ENCODE measurements at places on chromosomes 16 and 17.
A peak's percentile ranks its signal among the peaks of the same experiment; 100 is the strongest.

GRCh38 chr17:81067391-81067811, 32.5 kb downstream of the BAIAP2 start:
- peak; percentile 79 for DNase-seq

GRCh38 chr16:46859719-46860152, 24.4 kb upstream of the GPT2 start:
- DNase-seq = no peak

DNA sequence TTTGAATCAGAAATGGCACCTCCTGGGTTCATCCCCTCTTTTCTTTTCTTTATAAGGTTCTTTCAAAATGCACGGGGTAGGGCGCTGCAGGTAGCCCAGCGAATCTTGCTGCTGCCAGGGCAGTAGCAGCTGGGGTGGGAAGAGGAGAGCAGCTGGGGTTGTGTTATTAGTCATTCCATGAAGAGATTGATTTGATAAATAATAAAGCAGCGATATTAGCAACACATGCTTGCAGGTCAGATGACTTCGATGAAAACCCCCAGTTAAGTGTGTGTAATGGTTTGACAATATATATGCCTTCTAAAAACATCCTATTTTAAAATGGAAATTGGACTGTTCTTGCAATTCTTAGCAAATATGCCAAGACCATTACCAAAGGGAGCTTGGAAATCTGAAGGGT, 200.7 kb downstream of the CCDC182 start:
- no peak for DNase-seq

GRCh38 chr17:49512296-49513043, 17.4 kb downstream of the NGFR start:
- no peak for DNase-seq

- peak; percentile 32 for DNase-seq
Observed at GRCh38 chr16:24609740-24610415, 70.5 kb downstream of the RBBP6 start.

DNA sequence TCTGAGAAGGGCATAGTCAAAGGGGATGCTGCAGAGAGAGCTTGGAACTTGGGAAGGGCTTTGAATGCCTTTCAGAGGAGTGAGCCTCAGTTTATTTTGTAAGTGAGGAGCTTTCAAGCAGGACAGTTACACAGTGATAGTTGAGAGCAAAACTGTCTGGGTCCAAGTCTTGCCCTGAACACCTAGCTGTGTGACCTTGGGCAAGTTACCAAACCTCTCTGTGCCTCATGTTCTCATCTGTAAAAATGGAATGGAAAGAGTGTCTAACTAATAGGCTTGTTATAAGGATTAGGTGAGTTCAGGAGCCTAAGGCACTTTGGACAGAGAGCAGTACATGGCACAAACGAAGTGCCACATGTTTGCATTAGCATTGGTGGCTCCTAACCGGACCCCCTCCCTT, 27.0 kb upstream of the TAC4 start:
- no peak for DNase-seq

GRCh38 chr17:6555331-6556120, 829 bp downstream of the PITPNM3 start:
- no peak for DNase-seq

DNA sequence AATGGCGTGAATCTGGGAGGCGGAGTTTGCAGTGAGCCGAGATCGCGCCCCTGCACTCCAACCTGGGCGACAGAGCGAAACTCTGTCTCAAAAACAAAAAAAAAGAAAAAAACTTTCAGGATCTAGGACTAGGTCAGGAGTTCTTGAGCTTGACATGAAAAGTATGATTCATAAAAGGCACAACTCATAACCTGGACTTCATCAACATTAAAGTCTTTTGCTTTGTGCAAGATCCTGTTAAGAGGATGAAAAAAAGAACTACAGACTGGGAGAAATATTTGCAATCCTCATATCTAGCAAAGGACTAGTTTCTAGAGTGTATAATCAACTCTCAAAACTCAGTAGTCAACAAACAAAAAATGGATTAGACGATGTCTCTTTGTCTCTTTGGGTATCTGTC, 40.0 kb downstream of the TBC1D16 start:
- DNase-seq = no peak

DNA sequence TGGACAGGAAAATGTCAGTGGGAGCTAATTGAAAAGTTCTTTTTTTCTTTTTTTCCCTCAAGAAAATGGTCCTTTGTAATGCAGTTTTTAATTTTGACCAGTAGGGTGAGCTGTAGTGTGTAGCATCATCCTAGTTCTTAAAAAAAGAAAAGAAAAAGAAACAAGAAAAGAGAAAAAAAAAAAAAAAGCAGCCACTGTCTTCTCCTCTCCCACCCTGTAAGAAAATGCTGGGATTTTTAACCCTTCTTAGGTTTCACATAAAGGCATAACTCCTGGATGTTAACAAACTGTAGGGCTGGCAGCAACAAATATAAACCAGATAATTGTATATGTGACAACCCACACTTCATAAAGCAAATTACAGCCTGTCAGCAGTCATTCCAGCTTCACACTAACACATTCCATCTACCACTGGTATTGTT, 78.1 kb downstream of the SKAP1 start:
- no peak for DNase-seq

GRCh38 chr17:34570506-34570905, 8.9 kb upstream of the TMEM132E start:
- no peak for DNase-seq

- DNase-seq = no peak
Observed at GRCh38 chr17:78567991-78568390, 9.2 kb downstream of the DNAH17 start.

- DNase-seq = no peak
Observed at GRCh38 chr17:81115749-81116464, 49.4 kb upstream of the PVALEF start.

DNA sequence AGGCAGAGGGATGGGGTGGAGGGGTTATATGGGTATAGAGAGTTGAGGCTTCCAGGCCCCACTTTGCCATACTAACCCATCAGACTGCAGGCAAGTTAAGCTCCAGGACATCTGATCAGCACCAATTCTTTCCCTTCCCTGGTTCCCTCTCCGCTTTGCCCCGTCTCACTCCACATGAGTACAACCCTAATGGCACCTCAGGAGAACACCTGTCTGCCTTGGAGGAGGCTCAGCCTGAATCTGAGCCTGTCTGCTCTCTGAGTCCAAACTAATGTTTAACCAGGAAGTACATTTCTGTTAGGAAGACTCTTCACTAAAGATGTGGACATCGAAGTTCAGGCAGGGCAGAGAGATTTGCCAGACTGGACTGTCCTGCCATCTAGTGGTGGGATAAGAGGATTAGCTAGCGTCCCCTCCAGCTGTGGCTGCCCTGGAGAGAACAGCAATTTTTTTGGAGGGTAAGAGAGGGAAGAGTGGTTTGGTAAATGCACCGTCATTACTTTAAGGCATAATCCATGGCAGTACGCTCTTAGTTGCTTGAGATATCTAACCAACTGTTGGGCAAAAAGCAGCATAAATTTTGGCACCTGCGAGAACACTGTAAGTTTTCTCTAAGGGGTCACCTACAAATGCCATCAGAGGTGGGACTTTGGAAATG, 29.2 kb upstream of the LRRC75A start:
- DNase-seq = peak; percentile 80

GRCh38 chr17:61491981-61492380, 39.8 kb downstream of the TBX4 start:
- DNase-seq = no peak

DNA sequence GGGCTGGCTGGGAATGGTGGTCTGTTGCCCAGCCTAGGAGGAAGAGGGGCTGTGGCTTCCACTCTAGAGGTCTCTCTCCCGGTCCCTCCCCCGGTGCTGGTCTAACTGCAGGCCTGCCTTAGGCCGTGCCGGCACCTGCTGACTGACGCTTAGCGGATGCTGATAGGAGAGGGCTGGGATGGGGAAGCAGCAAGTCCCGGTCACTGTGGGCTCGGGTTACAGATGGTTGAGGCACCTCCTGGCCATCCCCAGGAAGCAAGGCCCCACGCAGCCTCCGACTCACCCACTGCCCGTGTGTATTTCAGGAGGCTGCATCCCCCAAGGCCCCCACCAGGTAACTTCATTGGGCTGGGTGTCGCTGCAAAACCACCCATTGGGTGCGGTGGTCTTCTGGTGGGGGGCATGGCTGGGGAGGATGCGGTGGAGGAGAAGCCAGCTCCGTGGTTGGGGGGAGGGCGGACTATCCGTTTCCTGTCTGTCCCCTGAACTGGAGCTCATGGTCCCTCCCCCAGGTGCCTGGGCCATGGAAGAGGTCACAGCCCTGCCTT, 278.9 kb downstream of the SEC14L1 start:
- DNase-seq = no peak

- no peak for DNase-seq
Observed at GRCh38 chr17:66649818-66650543, 184.9 kb upstream of the CACNG5 start.

- DNase-seq = peak; percentile 5
Observed at GRCh38 chr16:1496464-1496863, 3.3 kb downstream of the TELO2 start.

DNA sequence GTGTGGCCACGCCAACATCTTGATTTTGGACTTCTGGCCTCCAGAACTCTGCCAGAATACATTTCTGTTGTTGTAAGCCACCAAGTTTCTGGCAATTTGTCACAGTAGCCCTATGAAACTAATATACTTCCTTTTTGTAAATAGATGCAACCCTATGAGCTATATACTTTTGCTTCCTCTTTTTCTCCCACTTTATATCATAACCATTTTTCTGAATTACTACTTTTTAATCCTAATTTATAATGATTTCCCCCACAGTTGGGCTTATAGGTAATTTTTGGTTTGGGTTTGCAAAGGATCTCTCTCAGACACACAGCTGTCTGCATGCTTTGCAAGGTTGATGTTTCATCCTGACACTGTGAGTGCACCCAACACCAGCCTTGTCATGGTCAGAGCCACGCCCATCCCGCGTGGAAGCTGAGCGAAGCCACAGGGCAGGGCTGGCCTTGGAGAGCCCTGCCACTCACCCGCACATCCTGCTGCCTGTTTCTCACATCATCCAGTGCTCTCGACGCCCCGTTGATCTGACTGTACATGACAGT, 5.8 kb downstream of the TRIM25 start:
- DNase-seq = no peak

- no peak for DNase-seq
Observed at GRCh38 chr17:42780851-42781638, 635 bp downstream of the WNK4 start.

- no peak for DNase-seq
Observed at GRCh38 chr16:17106243-17106791, 364.4 kb downstream of the XYLT1 start.

GRCh38 chr17:62652251-62653001, 25.0 kb downstream of the MRC2 start:
- DNase-seq = peak; percentile 80

- no peak for DNase-seq
Observed at GRCh38 chr17:43548689-43549379, 2.7 kb upstream of the ETV4 start.

DNA sequence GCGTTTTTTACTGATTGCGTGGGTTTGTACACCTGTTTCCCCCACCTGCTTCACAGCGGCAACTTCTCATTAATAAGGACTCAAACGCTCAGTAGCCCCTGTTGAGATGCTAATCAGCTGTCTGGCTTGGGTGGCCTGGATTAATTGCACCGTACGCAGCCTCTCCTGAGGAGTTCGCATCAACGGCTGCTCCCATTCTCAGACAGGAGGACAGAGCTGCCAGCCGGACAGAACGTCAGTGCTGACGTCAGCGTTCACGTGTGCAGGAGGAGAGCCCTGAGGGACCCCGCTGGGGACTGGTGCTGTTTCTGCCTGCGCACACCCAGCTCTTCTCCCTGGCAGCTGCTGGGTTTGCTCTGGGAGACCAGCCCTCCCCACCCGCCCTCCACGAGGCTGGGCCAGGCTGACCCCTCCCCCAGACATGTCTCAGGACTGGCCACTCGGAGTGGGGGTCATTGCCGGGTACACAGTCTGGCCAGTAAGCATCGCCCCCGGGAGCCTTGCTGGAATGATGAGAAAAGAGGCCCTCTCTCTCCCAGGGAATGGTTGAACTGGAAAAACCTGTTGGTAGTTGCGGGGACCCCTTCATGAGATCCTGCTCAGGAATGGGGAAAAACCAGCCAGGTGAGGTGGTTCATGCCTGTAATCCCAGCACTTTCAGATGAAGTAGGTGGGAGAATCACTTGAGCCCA, 5.7 kb upstream of the BANP start:
- peak; percentile 69 for DNase-seq

- no peak for DNase-seq
Observed at GRCh38 chr16:62760398-62760797, 724.2 kb upstream of the CDH8 start.

- DNase-seq = no peak
Observed at GRCh38 chr17:76924345-76925342, 56.4 kb downstream of the MGAT5B start.

DNA sequence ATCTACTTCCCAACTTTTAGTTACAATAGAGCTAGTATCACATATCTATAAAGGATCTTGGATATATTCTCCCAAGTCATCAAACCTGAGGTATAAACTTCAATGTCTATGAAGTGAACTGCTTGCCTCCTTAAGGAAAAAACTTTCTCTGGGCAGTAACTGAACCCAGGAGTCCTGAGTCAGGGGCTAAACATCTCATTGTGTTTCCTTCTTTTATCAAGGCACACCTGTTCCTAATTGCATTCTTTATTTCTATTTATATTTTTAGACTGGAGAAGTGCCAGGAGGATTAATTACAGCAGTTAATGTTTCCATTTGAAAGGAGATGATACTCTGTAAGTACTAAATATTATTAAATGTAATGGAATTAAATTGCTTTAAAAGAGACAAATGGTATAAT, 98.6 kb downstream of the CDH8 start:
- no peak for DNase-seq

DNA sequence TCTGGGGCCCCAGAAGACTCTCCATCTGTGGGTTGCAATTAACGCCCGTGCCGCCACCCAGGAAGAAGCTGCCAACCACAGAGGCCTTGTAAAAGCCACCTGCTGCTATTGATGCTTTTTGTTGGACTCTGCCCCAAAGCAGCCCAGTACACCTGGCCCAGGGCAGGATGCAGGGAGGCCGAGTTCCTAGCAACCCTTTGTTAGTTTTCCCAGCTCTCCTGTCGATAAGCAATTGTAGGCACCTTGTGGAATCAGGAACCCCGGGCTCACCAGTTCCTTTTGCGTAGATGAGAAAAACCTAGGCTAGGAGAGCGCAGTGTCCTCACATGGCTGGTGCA, 103.3 kb downstream of the ABCC6 start:
- no peak for DNase-seq

GRCh38 chr16:2244301-2244700, 7.1 kb downstream of the ECI1 start:
- DNase-seq = peak; percentile 36

- DNase-seq = no peak
Observed at GRCh38 chr17:31492880-31493655, 101.6 kb downstream of the RAB11FIP4 start.

- DNase-seq = no peak
Observed at GRCh38 chr16:89275837-89276720, 58.6 kb downstream of the ZNF778 start.

- peak; percentile 87 for DNase-seq
Observed at GRCh38 chr17:57927048-57927723, 28.0 kb downstream of the CUEDC1 start.

GRCh38 chr17:81500047-81500446, 12.6 kb downstream of the ACTG1 start:
- DNase-seq = no peak

- no peak for DNase-seq
Observed at GRCh38 chr16:88842806-88843205, 13.9 kb downstream of the GALNS start.
